HuH-7.5 (cell line): ENCODE measurements at places on chromosomes 12 and 14.

GRCh38 chr14:84959851-84960520, 570.0 kb upstream of the FLRT2 start:
- no peak for DNase-seq

DNA sequence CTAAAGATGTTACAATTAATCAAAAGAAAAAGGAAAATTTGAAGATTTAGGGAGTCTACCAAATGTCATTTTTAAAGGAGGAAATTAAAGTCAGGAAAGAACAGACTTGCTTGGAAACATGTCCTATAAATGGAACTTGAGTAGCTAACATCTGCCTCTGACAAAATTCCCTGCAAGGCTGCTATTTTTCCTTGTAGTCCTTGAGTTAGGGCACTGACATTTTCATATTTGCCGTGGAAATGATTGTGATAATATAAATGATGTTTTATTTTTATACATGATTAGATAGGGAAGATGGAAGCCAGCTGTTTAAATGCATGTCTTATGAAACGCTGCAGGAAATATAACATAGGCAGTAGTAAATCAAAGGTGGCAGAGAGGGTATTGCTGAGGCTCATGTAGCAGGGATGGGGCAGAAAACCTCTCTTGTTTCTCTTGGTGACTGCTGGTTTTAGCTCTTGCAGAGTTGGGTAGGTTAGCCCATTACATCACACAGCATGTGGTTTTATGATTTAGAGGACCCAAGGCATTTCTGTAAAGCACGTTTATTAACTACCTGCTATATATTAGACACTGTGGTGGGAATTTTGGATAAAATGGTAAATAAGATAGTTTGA, 21.7 kb downstream of the NUBPL start:
- no peak for DNase-seq

DNA sequence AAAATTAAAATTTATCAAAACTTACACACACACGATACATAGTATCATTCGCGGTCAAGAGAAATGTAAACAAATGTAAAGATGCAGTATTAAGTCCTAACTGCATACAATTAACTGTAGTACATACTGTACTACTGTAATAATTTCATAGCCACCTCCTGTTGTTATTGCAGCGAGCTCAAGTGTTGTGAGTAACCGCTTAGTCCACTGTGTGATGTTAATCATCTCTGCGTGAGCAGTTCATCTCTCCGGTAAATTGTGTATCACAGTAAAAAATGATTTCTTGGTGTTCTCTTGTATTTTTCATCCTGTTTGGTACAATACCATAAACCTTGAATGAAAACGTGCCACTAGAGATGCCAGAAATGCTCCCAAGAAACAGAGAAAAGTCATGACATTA, 6.5 kb downstream of the EPS8 start:
- no peak for DNase-seq

DNA sequence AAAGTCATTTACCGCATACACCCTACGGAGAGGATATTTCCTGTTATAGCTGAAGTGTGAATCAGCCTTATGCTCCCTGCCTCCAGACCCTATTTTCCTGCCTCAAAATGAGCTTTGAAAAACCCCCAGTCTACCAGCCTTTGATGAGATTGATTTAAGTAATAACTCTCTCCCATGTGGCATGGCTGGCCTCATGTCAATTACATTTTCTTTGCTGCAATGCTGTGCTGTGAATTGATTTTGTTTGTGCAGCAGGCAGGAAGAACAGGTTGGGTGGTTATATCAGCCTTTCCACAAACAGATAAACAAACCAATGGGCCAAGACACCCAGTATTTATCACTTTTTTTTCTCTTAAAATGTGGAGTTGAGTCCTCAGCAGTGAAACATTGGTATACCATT, 1105.5 kb upstream of the TMEM132C start:
- DNase-seq = no peak

GRCh38 chr14:44035707-44036106, 471.4 kb downstream of the FSCB start:
- DNase-seq = no peak

DNA sequence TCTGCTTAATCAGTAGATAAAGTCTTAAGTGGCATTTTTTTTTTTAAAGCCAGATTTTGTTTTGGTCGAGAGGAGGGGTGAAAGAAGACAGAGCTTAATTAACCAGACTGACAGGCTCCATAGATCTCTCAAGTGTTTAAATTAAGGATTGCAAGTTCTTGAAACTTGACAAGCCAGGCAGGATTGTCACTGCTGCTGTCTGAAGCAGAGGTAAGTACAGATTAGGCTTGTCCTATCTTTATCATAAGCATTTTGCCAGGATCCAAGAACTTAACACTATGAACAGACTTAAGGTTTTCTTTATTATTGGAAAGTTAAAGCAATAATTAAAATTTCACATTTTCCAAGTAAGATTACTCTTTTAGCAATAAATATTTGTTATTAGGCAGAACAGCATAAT, 179.6 kb upstream of the LMO3 start:
- DNase-seq = no peak

GRCh38 chr12:122665349-122665748, 37.8 kb downstream of the HCAR2 start:
- no peak for DNase-seq

- no peak for DNase-seq
Observed at GRCh38 chr12:108332791-108333382, 6.2 kb downstream of the CMKLR1 start.
